Putamen (tissue), 1 donor: ENCODE measurements at places on chromosomes 4 and X.

DNA sequence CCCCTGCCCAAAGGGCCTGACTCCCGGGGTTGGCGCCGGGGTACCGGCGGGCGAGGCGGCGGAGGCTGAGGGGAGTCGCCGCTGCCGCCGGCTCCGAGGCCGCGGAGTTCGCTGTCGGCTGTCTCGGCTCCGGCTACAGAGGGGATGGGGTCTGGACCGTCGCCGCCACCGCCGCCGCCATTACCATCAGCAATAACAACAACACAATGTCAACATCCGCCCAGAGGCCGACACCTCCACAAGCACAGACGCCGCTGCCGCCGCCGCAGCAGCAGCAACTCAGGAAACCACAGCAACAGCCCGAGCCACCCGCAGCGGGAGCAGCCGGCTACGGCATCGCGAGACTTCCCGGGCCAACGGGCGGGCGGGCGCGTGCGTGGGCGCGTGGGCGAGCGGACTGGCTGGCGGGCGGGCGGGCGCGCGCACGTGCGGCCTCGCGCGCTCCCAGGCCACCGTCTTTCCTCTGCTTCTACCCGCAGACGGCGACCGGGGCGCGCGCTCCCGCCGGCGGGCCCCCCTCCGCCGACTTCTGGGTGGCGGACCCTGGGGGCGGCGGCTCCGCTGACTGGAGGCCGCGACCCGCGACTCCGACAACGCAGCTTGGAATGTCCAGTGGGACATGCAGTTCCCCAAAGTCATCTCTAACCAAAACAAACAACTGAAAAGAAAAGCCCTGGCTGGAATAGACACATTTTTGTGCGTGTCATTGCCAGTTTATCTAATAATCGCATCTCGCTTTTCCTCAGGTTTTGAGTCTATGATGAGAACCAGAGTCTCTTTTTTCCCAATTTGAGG, at the start of gene CHIC2:
TSS of gene CHIC2 (minus strand) at position 289 of the 795 bp plus-strand sequence. CDS start 305 bp downstream, outside the sequence.
- peak; percentile 89 for DNase-seq

- DNase-seq, result no peak
These were observed 4.1 kb upstream of the MANBA start for GRCh38 chr4:102764901-102765300.

- no peak for DNase-seq
These were observed 13.5 kb upstream of the PRSS48 start for GRCh38 chr4:151263455-151263854.

GRCh38 chr4:102692474-102692873, 68.3 kb downstream of the MANBA start:
- DNase-seq, result peak; percentile 5

DNA sequence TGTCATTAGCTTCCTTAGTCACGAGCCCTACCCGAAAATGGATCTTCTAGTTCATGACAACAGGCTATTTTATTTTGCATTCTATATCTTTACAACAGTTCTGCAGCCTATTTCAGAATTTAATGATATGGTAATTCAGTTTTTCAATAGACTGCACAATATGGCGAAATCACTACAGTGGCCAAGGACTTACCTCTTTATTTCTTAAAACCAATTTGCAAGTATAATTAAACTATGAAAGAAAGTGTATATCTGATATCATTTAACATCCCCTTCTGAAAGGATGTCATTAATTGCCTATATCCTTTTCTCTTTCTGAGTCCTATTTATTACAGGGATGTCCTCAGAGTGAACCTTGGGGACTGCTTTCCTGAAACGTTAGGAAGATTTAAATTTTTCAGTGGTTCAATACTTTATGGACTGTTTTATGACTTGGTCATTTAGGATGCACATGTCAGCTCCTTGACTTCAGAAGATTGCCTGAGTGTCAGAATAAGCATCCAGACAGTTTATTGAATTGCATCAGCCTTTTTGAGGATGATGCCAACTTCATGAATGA, 190.8 kb upstream of the GEMIN8 start:
- DNase-seq, result no peak

DNA sequence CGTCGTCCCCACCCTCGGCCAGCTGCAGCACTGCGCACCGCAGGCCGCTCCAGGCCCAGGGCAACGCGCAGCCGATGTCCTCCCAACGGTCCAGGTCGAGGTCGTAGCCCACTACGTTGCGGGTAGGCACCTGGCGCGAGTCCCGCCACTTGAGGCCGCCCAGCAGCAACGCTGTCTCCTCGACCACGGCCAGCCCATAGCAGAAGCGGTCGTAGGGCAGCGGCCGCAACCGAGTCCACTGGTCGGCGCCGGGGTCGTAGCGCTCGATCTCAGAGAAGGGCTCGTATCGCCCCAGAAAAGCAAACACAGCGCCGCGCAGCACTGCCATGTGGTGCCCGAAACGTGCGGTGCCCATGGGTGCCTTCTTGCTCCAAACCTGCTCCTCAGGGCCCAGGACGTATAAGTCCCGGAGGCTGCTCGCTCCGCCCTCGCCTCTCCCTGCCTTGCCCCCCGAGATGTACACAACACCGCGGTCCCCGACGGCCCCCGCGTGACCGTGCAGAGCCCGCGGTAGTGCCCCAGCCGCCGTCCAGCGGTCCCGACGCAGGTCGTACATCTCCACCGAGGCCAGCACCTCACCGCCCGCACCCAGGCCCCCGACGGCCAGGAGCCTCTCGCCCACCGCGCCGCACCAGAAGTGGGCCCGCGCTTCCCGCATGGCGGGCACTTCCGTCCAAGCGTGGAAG, 2.1 kb downstream of the KLHL34 start:
- no peak for DNase-seq

GRCh38 chr4:88975958-88976774, 80.8 kb downstream of the FAM13A start:
- DNase-seq, result no peak

DNA sequence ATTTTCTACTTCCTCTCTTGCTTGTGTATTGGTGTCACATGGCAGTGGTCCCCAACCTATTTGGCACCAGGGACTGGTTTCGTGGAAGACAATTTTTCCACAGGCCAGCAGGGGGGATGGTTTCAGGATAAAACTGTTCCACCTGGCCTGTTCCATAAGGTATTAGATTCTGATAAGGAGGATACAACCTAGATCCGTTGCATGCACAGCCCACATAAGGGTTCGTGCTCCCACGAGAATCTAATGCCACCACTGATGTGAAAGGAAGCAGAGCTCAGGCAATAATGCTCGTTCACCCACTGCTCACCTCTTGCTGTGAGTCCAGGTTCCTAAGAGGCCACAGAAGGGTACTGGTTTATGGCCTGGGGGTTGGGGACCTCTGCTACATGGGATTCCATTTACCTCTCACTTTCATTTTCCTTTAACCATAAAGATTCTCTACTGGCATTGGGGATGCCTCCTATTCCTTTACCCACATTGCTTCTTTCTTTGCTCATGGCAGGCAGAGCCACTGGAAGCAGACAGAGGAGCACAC, 38.1 kb downstream of the SEC31A start:
- no peak for DNase-seq

- no peak for DNase-seq
These were observed 93.8 kb downstream of the ELOVL6 start for GRCh38 chr4:110104661-110105060.

DNA sequence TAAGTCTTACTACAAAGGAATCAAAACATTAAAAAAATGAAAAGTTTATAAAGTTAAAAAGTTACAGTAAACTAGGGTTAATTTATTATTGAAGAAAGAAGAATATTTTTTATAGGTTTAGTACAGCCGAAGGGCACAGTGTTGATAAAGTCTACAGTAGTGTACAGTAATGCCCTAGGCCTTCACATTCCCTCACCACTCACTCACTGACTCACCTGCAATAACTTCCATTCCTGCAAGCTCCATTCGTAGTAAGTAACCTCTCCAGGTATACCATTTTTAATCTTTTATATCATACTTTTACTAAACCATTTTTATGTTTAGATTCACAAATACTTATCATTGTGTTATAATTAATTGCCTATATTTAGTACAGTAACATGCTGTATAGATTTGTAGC, 307.5 kb upstream of the FAM241A start:
- no peak for DNase-seq

DNA sequence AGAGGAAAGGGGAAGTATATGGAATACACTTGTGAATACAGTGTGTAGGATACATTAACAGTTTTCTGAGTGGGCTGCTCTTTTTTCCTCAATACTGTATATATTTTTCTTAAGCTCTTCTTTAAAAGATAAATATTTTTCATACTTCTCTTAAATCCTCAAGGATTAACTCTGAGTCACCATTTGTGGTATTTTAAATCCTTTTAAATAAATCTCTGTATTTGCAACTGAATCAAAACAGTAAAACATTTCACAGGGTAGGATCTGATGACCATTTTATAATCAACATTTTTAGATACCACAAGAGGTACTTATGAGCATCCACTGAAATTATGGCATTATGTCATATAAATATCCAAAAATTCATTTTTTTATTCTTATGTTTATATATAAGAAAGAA, 87.6 kb downstream of the GAB1 start:
- no peak for DNase-seq

DNA sequence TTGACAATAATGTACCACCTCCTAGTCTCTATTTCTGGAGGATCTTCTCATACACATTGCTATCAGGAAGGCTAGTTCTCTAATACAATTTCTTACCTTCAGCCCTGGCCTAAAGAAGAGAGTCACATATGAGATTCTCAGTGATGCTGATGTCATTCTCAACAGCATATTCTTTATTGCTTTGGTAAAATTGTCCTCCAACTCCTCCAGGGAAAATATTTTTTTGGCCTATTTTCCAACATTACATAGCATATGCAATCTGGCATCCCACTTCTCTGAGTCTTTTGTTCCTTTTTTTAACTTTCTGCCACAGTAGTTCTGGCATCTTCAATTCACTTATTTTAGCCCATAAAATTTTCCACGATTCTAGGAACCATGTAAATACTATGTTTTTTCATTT, 2363.1 kb downstream of the ARAP2 start:
- no peak for DNase-seq

GRCh38 chr4:137129441-137129840, 402.9 kb downstream of the PCDH18 start:
- no peak for DNase-seq

- DNase-seq, result no peak
These were observed 4.1 kb downstream of the JADE3 start for GRCh38 chrX:46916273-46916672.

GRCh38 chrX:144946666-144947065, 300.6 kb upstream of the SPANXN1 start:
- no peak for DNase-seq

GRCh38 chr4:32684160-32684559, 1964.0 kb downstream of the PCDH7 start:
- DNase-seq, result no peak

DNA sequence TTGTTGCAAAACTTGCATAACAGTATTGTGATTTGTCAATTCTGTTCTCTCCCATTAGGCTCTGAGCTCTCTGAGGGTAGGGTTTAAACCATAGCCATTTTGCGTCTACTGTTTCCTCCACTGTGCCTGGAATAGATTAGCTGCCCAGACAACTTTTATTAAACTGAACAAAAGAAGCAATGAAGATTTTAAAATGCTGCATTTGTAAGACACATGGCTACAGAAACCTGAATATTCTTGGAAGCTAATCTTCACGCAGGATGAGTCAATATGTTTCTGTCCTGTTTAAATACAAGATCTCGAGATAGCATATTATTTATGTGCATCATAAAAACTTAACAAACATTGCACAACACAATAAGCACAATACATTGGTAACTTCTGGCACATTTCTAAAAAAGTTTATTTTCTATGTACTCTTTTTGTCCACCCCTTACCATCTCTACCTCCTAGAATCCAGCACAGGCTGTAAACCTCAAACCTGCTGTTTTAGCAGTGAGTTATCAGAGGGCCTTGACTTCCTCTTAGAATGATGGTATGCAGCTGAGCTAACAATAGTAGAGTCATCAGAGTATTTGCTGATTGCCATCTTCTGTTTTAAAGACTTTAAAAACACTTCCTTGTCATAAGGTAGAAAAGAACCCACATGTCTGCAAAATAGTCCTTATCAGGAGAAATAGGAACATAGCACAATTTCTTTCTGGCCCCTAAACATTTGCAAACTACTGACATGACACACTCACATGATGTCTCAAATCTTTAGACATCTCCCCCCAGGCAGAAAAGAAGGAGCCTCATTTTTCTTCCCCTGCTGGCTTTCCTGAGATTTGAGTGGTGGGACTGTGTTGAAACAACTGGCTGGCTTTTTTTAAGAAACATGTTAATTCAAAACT, 10.6 kb upstream of the CCNG2 start:
- no peak for DNase-seq

DNA sequence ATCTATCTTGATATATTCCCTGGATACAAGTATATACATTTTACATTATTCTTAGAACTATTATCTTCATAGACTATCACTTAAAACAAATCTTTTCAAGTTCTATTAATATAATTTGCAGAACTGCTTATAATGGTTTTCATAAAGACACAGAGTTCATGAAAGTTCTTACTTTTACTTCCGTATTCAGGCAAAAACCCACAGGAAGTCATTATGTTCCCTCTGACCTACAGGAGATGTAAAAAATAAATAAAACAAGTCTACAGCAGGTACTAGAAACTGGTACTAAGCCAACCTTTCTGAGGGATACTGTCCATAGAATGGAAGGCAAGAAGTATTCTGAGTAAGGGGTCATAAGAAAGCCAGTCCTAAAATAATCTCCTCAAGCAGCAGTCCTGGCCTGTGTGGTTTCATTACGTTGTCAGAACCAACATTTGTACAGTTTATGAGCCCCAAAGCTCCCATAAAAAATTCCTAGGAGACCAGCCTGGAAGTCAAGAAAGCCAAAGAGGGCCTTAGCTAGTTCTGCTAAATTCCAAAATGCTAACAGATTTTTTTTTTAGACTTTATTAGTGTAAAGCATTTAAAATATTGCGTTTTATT, 68.6 kb downstream of the CAMK2D start:
- no peak for DNase-seq

DNA sequence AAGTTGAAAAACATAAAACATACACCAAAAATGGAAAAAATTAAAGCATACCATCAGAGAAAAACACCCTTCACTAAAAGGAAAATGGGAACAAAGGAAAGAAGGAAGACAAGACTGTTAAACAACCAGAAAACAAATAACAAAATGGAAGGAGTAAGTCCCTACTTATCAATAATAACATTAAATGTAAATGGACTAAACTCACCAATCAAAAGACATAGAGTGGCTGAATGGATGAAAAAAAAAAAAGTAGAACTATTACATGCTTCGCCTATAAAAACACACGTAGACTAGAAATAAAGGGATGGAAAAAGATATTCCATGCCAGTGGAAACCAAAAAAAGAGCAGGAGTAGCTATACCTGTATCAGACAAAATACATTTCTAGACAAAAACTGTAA, 19.4 kb upstream of the TMSB15A start:
- DNase-seq, result no peak

DNA sequence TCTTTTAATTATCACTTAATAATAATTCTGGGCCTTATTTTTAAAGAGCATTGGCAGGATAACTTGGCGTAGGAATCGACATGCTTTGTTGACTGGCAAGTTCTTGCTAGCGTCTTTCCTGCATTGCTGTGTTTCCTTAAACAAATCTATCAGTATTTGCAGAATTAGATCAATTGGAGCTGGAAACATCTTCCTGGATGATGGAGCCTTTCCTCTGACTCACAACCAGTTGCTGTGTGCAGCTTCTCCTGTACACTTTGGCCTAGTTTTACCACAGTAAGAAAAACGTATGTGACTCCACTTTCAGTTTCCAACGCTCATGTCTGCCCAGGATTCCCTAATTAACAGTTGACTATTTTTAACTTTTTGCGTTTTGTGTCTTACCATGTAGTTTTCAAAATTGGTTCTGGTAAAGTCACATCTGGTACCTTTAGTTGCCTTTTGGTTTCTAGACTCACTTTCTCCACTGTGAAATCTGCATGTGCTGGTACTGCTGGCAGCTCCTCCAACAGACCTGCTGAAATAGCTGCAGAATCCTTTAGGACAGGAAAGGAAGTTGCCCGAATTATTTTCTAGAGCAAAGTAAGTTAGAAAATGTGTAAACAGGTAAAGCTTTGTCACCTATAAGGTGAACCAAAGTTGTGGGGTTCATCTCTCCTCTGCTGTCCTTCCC, 553.2 kb upstream of the FAT1 start:
- DNase-seq, result no peak
